ENCODE measurements at places on chromosomes 7 and 10.

GRCh38 chr10:66835400-66835799, 90.4 kb upstream of the LRRTM3 start:
- DNase-seq = no peak

DNA sequence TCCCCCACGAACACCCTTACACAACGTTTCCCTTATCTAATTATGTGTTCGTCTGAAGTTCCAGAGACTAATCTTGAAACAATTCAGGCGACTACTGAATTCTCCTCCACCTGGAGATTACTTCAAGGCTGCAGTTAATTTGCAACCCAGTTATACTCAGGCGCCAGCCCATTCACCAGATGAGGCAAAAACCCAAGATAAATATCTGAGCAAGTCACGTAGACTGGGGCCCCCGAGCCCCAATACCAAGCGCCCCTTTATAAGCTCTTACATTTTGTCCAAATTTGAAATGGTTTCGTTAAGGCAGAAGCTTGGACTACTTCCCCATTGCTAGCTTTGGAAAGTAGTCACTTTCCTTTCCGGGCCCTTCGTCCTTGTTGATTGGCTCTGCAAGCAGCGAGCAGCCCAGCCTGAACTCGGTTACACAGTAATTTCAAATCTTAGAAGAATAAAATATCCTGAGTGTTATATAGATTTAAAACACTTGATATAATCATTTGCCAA, 1.2 kb downstream of the TPK1 start:
- DNase-seq = no peak

DNA sequence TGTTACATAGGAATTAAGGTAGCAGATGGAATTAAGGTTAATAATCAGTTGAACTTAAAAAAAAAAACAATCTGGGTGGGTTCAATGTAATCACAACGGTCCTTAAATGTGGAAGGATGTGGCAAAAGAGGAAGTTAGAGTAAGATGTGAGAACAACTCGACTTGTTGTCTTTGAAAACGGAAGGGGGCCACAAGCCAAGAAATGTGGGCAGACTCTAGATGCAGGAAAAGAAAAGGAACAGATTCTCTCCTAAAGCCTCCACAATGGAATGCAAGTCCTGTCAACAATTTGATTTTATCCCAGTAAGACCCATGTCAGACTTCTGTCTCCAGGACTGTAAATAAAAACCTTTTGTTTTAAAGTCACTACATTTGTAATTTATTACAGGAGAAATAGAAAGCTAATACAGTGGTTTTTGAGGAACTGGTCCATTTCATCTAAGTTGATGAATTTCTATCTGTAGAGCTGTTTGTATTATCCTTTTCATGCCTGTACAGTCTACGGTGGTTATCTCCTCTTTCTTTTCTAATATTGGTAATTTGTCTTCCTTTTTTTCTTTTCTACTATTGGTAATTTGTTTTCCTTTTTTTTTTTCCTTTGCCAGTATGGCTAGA, 8.6 kb downstream of the MCMBP start:
- DNase-seq = no peak

- DNase-seq = no peak
Observed at GRCh38 chr7:127810696-127811660, 159.0 kb downstream of the SND1 start.

DNA sequence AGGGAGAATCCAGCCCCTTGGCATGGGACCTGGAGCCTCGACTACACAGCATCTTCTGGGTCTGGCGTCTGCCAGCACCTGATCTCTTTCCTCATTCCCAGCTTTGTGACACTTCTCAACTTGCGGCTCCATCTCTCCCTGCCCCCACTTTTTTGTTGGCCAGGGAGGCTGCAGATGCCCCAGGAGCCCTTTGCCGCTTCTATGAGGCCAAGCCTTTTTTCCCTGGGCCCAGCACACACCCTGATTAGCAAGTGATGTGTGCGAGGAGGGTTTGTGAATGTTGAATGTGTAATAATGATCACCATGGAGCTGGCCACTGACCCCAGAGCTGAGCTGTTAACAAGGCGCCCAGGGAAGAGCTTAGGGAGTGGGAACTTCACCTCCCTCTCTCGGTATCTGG, 4.4 kb downstream of the EVX1 start:
- no peak for DNase-seq

- no peak for DNase-seq
Observed at GRCh38 chr10:131387018-131387529, 75.6 kb upstream of the TCERG1L start.

DNA sequence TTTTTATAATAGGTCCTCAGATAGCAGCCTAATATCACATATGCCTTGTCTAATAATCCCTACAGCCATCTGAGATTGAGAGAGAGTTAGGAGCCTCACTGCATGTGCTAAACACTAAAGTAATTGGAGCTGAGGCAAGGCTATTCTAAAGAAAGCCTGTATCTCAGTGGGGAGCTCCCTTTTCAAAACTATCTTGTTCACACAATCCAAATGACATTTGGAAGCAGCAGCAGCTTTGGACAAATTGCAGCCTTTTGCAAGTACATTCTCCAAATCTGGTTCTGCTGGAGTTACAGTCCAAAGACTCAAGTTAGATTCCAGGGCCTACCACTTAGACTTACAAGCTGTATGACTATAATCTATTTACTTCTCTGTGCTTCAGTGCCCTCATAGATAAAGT, 104.5 kb downstream of the MACC1 start:
- DNase-seq = no peak

- DNase-seq = no peak
Observed at GRCh38 chr7:123864966-123865365, 20.0 kb downstream of the HYAL4 start.

GRCh38 chr10:119273413-119273812, 66.0 kb downstream of the GRK5 start:
- no peak for DNase-seq

DNA sequence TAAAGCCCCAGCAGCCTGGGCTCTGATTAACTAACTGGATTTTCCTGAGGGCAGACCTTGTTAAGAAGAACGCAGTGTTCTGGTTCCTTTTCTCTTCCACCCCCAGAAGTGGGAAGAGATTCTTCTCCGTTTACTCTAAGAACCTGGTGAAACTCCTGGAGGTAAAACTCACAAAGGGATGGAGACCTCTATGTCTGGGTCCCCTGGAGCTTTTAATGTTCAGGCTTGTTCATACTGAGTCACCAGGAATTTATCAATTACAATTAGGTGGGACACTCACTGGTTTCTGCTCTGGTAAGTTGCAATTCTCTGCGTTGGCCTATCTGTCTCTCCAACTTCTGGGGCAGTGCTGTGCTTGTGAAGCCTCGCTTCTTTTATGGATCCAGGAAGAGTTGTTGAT, 73.3 kb upstream of the CACNB2 start:
- DNase-seq = no peak

GRCh38 chr10:72173619-72174296, 42.1 kb upstream of the ANAPC16 start:
- DNase-seq = no peak

DNA sequence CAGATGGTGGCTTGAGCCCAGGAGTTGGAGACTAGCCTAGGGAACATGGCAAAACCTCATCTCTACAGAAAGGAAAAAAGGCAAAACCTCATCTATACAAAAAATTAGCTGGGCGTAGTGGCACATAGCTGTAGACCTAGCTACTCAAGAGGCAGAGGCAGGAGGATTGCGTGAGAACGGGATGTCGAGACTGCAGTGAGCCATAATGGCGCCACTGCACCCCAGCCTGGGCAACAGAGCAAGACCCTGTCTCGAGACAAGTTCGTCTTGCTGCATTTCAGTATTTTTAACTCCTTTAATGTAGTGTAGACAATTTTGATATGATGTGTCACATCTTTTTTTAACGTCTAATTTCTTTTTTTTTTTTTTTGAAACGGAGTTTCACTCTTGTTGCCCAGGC, 31.4 kb upstream of the KMT2C start:
- DNase-seq = no peak

- no peak for DNase-seq
Observed at GRCh38 chr7:116614499-116615262, 57.3 kb upstream of the MET start.

- DNase-seq = no peak
Observed at GRCh38 chr10:26085549-26085948, 131.0 kb upstream of the GAD2 start.

DNA sequence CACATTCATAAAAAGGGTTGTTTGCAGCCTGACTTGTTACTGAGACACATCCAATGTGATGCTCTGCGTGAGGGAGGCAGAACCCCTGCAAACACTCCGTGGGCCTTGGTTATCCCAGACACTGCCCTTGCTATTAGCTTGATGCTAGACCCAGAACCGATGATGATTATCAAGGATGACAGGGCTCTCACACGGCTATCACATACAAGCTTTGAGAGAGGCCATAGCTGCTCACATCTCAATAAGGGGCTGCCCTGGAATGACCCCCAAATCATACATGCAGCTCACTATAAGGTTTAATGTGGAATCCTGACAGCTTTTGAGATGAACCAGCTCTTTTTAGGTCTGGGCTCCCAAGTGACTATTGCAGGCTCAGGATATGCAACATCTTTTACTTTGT, 44.4 kb upstream of the TCERG1L start:
- DNase-seq = no peak

DNA sequence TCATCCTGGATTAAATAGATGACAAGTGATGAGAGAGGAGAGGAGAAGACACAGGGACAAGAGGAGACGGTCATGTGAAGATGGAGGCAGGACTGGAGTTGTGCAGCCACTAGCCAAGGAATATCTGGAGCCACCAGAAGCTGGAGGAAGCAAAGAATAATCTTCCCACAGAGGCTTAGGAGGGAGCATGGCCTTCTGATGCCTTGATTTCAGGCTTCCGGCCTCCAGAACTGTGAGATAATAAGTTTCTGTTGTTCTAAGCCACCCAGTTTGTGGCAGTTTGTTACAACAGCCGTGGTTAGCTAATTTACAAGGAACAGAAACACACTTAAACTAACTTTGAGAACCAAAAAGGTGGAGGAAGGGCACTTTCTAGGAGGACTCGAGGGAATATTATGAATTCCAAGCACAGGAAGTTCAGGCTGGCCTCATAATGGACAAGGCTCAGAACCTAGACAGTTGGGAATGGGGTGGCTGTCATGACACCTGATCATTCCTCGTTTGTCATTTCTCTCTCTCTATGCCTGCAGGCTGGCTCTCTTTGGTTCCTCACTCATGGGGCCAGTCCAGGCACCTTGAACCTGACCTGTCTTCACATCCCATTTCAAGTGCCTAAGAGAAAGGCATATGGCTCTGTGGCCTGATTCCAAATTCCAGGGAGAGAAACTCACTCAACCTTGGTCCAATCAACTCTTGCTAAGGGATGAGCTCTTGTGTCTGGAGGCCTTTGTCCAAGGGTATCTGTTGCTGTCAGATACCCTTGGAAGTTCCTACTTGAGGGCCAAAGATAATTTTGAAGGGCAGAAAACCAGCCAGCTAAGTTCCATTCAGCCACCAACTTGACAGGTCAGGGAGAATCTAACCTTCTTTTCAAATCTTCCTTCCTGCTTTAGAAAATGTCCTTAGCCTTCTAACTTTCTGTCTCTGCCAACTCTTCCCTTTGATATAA, 33.5 kb upstream of the PDZD8 start:
- no peak for DNase-seq

- no peak for DNase-seq
Observed at GRCh38 chr7:48511080-48511479, 339.8 kb downstream of the ABCA13 start.

GRCh38 chr10:79034271-79034876, 34.4 kb upstream of the ZMIZ1 start:
- DNase-seq = no peak

DNA sequence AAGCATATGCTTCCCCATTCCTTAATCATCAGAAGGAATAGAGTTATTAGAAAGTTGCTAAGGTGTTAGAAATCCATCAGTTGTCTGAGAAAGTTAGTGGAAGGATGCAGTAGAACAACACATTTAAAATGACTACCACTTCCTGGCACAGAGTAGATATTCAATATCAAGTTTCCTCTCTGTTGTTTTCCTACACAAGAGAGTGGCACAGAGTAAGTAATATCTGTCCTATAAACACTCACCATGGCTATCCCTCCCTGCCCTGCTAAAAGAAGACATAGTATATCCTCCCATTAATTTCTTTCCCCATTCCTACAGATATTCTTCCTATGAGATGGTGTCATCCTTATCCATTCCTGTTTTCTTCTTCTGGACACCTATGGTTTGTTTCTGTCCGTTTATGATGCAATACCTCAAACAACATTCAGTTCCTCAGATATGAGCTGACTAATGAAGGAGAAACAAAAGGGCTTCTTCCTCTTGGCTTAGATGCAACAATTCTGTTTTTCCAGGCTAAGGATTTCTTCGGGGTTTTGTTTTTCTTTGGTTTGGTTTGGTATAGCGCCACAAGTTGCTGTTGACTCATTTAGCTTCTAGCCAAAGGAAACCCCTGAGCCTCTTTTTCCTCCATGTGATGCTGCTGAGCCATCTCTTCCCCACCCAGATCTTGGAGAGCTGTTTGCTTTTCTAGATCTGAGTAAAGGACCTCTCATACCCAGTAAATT, 32.9 kb upstream of the BPGM start:
- DNase-seq = no peak

DNA sequence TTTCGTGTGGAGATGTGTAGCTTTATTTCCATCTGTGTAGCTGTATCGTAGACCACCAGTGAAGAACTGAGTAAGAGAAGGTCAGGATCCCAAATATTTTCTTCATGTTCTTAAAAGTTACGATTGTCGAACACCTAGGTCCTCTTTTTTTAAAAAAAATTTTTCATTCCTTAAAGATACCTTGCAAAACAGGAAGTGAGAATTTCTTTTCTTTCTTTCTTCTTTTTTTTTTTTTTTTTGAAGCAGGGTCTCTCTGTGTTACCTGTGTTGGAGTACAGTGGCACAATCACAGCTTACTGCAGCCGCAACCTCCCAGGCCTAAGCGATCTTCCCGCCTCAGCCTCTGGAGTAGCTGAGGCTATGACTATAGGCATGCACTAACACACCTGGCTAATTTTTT, 60.8 kb downstream of the PHTF2 start:
- no peak for DNase-seq

- no peak for DNase-seq
Observed at GRCh38 chr7:27737616-27738015, 2.3 kb upstream of the TAX1BP1 start.

GRCh38 chr7:40623863-40624262, 489.1 kb downstream of the SUGCT start:
- no peak for DNase-seq

GRCh38 chr7:106448992-106449859, 164.4 kb upstream of the NAMPT start:
- DNase-seq = no peak

DNA sequence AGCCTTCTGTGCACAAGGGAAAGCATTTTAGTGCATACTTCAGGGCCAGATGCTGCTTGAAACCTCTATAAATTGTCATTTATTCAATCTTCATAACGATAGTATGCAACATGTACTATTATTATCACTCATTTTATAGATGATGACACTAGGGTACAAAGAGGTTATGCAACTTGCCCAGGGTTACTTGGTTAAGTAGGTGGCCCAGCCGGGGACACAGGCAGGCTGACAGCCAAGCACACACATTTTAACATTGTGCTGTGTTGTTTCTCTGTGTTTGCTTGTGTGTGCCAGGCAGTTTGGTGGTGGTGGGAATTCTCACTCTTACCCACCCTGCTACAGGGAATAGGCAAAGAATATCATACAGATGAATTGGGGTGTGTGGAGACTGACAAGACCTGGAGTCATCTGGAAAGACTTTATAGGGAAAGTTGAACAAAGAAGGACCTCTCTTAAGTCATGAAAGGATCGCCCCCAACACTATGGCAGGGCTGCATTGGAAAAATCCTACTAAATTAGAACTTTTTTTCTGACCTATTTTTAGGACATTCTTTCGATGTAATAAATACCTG, 98.9 kb downstream of the MKX start:
- DNase-seq = no peak

All from cortex of kidney (tissue), 1 donor.